ENCODE measurements at places on chromosomes 13 and 19.

- no peak for DNase-seq
Measured at GRCh38 chr13:90640976-90641375, 706.5 kb upstream of the MIR17HG start.

DNA sequence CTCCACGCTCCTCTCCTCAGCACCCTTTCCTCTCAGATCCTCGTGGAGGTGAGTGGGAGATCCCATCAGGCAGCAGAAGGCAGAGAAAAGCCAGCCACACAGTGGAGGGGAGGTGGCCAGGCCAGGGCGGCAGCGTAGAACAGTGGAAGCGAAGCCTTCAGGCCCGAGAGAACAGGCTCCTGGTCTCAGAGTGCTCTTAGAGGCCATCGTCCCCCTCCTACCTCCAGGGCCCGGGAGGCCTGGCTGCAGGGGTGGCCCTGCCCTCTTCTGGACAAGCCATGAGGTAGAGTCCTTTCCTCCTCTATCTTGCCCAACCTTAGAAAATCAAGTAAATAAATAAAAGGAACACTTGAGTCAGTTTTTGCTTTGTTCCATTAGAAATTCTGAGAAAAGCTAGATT, 202.0 kb downstream of the KATNAL1 start:
- no peak for DNase-seq

- DNase-seq = no peak
Measured at GRCh38 chr13:103973740-103974139, 907.5 kb upstream of the SLC10A2 start.

DNA sequence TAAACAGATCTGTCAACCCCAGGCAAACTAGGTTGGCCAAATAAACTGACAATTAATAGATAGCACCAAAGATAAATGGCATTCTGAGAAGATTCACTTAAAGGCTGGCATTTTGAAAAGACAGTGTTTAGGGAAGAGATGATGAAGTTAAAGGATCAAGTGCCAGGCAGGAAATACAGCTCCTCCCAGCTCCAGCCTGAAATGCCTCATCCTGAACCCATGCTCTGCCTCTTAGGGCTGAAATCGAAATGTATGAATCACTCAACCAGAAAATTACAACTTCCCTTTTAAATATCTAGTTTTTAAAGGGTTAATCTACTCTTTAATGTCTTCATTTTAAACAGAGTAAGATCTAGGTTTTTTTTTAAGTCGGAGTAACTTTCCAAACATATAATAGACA, 171.2 kb upstream of the UBL3 start:
- DNase-seq = no peak
